ENCODE measurements at places on chromosomes 13 and 19.

DNA sequence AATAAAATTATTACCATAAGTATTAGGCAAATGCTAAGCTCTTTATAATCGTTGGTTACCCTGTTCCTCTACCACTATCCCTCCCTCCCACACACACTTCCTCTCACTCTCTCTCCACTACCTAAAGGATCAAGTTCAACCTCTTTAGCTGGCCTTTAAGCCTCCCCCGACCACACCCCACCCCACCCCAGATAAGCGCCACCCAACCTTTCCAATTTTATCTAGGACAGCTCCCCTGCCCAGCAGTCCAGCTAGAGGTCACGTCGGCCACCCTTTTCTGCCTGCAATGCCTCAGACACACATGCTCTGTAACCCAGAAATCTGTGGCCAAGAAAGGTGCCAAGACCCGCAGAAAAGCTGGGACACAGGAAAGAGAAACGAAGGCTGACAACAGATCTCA, 1.1 kb downstream of the LYPD4 start:
- no peak for DNase-seq

- peak; percentile 64 for DNase-seq
Measured at GRCh38 chr19:35352448-35353304, 5.0 kb downstream of the FFAR1 start.

DNA sequence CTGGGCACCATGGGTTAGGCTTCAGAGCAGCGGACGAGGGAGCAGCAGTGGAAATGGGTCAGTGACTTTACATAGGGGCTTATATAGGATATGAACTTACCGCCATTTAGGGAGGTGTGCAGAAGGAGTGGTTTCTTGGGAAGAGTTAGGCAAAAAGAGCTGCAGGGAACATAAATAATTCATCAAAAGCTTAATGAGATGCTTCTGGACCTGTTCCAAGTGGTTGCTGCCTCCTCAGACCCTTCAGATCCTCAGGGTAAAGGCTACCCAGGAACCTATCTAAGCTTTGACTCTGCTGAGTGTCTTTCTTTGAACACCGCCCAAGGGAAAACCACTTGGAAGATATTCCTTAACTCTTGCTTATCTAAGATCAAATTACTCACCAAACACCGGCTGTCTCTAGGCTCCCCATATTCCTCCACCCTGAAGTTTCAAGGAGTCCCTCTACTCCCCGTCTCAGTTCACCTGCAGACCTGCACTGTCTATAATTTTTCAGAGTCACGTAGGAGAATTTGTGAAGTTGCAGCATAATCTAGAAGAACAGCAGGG, at the start of gene IGFL4:
Gene IGFL4, minus strand, starts transcription at position 51 of the 549 bp plus-strand sequence. Its CDS starts 40 bp downstream, at position 11.
- DNase-seq, result peak; percentile 89

DNA sequence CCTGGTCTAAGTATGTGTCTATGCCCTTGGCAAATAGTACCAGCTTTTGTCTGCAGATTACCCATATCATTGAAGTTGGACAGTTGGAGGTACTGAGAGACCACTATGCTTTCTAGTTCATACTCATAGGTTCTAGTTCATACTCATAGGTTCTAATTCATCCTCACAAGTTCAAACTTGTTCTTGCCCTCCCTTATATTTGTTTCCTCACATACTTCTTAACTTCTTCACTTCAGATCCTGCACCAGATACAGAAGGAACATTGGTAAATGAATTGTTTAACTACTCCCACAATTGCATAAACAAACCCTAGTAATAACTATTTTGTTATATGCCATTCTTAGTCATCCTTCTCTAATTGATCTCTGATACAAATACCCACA, 172.2 kb downstream of the SLITRK1 start:
- DNase-seq, result no peak

GRCh38 chr13:41608111-41608838, 150.9 kb downstream of the RGCC start:
- DNase-seq, result no peak

DNA sequence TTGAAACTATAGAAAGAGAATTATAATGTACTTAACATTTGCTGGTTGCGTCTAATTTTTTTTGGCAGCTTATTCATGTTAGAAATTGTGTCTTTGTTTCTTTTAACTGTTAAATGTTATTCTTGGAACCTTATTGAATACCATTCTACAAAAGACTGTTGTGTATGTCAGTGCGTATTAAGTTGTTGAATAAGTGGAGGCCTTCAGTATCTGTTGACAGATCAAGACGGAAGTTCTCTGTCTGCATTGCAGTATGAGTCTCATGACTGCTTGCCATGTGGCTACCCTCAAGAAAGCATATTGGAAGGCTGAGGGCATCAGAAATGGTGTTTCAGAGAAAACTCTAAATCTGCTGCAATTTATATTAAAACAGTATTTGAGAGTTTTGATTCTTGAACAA, 8.5 kb downstream of the UBA2 start:
- no peak for DNase-seq

- DNase-seq, result peak; percentile 79
Measured at GRCh38 chr19:18967358-18968146, 26.5 kb upstream of the HOMER3 start.

GRCh38 chr19:18985257-18985656, 44.2 kb upstream of the HOMER3 start:
- no peak for DNase-seq

GRCh38 chr13:78598966-78599644, 4.2 kb downstream of the POU4F1 start:
- no peak for DNase-seq

DNA sequence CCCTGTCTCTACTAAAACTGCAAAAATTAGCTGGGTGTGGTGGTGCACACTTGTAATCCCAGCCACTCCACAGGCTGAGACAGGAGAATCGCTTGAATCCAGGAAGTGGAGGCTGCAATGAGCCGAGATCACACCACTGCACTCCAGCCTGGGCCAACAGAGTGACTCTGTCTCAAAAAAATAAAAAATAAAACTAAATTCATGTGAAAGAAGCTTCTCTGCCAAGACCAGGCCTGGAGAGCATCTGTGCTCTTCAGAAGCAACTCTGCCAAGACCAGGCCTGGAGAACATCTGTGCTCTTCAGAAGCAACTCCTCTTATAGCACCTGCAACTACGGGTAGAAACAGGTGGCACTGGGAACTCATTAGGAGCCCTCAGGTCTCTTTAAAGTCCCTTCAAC, 37.7 kb downstream of the CRYL1 start:
- DNase-seq, result no peak

DNA sequence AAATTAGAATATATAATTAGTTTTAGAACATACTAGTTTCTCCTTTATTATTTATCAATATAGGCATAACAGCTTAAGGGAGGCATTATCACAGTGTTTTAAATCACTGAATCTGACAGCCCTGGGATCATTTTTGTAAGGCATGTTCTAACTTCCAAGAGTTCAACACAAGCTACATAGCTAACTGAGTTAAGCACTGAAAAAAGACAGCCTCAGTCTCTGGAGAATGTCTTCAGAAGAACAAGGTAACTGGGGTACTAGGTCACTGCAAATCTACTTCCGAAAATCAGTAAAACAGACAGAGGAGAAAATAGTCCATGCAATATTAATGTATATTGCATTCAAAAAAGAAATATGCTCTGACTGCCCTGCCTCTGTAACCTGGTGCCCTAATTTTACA, 502.1 kb downstream of the RFC3 start:
- no peak for DNase-seq

DNA sequence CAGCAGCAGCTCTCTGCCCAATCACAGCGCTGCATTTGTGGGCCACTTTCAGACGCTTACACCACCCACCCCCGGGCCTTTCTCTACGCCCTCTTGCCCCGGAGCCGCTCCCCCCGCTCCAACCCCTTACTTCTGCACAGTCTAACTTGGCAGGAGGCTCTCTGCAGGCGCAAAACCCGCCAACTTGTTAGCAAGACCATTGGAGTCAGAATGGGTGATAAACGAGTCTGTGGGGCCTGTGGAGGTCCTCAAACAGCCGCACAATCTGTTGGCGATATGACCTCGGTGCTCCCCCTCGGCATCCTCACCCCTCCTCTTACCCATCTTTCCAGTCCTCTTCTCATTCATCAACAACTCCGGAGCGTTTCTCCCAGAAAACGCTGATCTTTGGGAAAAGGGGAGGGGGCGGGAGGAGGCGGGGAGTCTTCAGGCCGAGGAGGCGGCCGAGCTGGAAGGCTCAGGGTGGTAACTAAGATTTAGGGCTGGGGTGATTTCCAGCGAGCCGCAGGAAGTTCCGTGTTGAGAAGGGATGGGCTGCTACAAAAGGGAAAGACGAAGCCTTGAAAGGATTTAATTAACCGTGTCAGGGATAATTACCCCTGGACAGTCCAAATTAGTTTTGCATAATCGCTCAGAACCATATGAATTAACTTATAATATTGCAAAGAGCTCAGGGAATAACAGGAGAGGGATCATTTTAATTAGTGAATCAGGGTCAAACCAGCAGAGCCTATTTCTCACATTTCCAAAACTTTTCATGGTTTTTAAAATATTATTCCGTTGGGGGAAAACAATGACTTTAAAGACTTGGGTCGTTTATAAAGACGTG, 4.1 kb downstream of the SOX21 start:
- no peak for DNase-seq

GRCh38 chr19:30391554-30392551, 19.7 kb downstream of the ZNF536 start:
- DNase-seq, result peak; percentile 89

GRCh38 chr19:29587518-29587986, 18.5 kb upstream of the POP4 start:
- peak; percentile 94 for DNase-seq

- peak; percentile 12 for DNase-seq
Measured at GRCh38 chr13:30934381-30934780, 1.9 kb downstream of the TEX26 start.

GRCh38 chr19:47821460-47822020, at the start of gene CRX:
CRX (plus strand) TSS chr19:47821937; CDS start chr19:47834444, 12,507 bp downstream.
- DNase-seq, result no peak

- DNase-seq, result no peak
Measured at GRCh38 chr19:35879068-35879467, 10.7 kb downstream of the APLP1 start.

- DNase-seq, result no peak
Measured at GRCh38 chr13:28318496-28318895, 176.4 kb downstream of the FLT1 start.

DNA sequence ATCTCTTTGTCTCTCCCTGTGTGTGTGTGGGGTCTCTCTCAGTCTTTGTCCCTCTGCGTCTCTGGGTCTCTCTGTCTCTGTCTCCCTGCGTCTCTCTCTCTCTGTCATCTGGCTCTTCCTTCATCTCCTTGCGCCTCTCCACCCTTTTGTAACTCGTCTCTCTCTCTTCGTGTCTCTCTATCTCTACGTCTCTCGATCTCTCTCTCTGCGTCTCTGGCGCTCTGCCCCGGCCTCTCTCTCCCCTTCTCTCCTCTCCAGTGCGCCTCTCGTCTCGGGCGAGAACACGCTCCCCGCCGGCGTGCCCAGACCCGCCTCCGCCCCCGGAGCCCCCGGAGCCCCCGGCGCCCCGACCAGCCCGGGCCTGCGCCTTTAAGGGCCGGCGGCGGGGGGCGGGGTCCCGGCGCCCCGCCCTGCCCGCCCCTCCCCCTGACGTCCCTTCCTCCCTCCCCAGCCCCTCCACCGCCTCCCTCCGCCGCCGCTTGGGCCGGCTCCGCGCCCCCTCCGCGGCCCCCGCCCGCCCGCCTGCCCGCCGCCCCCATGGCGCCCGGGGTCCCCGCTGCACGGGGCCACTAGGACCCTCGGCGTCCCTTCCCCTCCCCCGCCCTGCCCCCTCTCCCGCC, at the start of gene MARK4:
Gene MARK4, plus strand, starts transcription at position 440 of the 620 bp plus-strand sequence. CDS start 318 bp downstream, outside the sequence.
- peak; percentile 32 for DNase-seq

GRCh38 chr13:46149272-46150133, 32.5 kb downstream of the LCP1 start:
- peak; percentile 70 for DNase-seq

GRCh38 chr13:31161557-31162150, at the start of gene HSPH1:
HSPH1 (minus strand) TSS chr13:31161904; CDS start chr13:31161582, 322 bp downstream.
- peak; percentile 97 for DNase-seq

- no peak for DNase-seq
Measured at GRCh38 chr13:41049480-41050440, 11.5 kb upstream of the WBP4 start.

GRCh38 chr13:38888309-38888708, 102.3 kb downstream of the STOML3 start:
- DNase-seq, result peak; percentile 40

GRCh38 chr19:52442179-52442578, 11.2 kb upstream of the ZNF578 start:
- DNase-seq, result no peak

DNA sequence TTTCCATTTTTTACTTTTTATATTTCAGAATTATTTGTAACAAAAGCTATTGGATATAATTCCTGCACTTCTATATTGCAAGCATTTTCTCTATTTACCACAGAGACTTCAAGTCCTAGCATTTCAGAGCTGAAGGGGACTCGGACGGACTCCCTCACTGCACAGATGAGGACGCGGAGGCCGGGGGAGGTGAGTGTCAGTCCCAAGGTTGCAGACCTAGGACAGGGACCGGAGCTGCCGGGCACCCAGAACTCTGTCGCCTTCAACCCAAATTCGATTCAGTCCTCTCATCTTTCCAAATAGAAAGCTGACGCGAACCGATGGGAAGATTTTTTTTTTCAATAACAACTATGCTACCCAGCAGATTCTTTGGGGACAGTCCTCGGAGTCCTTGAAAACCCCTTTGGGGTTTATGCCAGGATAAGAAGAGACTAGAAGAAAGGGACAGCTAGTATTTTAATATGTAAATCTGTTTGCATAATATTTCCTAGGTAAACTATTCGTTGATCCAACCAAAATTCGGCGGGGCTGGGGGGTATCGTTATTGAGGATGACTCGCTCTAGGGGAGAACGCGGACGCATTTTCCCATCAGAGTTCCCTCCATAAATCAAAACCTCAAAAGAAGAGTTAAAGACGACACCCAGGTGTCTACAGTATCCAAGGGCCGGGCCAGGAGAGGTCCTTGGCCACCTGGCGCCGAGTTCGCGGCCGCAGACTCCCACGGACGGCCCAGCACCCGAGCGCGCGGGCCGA, 803 bp downstream of the FLT3 start:
- DNase-seq, result no peak

DNA sequence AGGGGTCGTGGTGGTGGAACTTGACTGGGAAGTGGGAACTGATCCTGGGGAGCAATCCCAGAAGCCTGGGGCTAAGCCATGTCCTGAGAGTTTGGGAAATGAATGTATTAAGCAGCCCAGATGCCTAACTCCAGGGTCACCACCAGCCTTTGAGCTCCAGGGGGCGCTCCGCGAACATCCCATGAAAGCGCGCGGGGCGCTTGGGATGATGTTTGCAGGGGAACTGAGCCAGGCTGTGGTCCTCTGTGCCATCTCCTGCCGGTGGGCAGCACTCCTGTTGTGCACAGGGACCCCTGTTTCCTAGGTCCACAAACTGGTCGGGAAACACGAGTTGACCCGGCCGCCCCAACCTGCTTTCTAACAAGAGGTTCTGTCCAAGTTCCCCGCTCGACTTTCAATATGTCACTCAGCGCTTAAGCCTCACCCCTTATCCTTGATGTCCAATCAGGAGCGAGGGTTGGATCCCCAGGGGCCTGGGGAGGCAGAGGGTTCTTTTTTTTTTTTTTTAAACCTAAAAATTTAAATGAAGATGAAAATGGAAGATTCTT, 14.4 kb downstream of the LEUTX start:
- peak; percentile 71 for DNase-seq

- no peak for DNase-seq
Measured at GRCh38 chr13:78254113-78254512, 335.5 kb upstream of the EDNRB start.
